HS-5 (cell line): ENCODE measurements at places on chromosomes 7 and 10.

- DNase-seq: no peak
Measured at GRCh38 chr10:88490231-88490980, 92.7 kb downstream of the RNLS start.

DNA sequence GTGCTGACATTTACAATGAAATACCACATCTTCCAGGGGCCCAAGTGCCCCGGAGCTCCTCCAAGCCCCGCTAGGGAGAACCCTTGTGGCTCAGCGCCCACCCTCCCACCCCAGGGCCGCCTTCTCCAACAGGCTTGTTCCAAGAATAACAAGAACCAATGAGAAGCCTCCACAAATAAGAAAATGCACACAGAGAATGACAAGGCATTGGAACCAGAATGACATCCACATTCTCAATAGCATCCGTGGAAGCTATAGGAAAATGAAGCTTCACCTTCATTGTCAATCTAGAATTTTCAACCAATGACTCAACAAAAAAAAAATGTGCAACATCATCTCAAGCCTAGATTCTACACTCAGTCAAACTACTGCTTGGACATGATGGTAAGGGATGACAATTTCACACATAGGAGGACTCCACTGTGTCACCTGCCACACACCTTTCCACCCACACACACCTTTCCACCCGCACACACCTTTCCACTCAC, 50.4 kb upstream of the PPP2R2D start:
- DNase-seq: no peak

DNA sequence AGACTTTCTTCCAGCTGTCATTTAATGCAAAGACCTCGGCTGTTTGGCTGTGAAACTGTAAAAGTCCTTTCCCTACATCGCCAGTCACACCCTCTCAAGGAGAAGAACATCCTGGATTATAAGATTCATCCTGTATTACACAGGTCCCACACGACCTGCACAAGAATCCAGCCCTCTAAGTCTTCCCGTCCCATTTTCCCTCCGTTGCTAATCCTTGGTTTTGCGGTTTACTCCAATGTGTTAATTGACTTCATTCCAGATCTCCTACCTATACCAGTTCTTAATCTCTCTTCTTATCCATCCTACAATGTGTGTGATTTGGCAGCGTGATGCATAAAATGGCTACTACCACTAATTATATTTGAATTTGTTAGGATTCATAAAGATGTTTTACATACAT, 110.4 kb downstream of the COL28A1 start:
- no peak for DNase-seq

DNA sequence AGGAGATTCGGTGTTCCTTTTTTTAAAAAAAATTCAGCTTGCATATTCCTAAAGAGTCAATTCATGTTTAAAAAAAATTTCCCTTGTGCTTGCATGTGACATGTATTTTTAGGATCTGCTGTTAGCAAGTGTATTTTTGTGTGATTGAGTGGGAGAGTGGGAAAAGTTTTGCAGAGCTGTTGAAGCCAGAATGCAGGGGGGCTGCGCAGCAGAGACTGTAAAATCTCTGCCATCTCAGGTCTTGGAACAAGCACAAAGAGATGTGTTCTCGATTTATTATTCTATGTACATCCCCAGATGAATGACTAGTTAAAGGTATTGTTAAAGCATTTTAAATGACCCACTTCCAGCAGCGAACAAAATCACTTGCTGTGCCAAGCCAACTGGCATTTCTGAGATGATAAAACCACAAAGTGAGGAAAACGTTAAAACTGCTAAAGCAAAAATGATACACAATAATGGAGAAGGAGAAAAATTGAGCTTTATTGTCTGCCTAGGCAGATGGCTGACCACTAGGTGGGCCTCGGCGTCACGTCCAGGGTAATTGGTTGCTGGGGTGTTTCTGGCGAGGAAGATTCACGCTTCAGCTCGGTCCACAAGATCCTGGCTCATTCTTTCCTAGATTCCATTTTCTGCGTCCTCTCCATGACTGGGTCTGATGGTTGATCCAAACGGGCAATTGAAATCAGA, 67.0 kb upstream of the ATRNL1 start:
- no peak for DNase-seq

DNA sequence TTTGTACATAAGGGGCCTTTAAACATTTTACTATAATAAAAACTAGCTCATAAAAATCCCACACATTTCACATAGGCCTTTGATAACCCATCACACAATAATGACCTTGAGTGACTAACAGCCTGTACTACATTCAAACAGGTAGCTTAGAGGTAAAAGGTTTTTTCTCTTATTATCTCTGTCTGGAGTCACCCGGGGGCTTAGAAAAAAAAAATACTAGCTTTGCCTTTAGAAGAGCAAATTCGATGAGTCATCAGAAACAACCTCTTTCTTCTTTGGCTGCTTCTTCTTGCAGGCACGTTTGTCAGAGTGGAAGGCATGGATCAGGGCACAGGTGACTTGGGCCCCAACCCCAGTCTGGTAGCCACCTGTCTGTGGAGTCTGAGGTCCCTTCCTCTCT, 43.4 kb upstream of the ADO start:
- no peak for DNase-seq

DNA sequence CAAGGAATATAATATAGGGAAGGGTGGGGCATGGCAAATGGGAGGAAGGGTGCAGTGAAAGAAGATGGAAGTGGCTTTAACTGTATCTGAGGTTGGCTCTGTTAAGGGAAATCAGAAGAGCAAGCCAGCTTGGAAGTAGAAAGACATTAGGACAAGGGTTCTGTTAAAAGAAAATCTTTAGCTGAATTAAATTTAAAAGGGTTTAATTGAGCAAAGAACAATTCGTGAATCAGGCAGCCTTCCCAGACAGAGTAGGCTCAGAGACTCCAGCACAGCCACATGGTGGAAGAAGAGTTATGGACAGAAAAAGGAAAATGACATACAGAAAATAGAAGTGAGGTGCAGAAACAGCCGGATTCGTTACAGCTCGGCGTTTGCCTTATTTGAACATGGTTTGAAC, 42.0 kb downstream of the FAM13C start:
- no peak for DNase-seq

DNA sequence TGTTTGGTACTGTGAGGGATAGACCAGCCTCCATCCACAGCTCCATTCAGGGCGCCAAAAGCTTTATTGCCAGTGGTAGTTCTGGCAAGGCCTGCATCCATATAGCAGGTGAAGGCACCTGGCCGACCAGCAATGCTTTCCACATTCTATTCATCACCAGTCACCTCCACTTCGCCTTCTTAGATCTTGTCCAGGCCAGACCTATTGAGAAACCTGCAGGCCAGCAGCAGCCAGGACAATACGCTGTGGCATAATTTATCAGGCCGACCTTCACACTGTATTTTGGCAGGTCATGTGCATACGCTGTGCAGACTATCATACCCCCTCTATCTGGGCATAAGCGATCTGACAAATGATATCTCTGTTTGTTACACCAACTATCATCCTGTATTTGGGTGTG, 15.2 kb upstream of the KNDC1 start:
- DNase-seq: no peak

DNA sequence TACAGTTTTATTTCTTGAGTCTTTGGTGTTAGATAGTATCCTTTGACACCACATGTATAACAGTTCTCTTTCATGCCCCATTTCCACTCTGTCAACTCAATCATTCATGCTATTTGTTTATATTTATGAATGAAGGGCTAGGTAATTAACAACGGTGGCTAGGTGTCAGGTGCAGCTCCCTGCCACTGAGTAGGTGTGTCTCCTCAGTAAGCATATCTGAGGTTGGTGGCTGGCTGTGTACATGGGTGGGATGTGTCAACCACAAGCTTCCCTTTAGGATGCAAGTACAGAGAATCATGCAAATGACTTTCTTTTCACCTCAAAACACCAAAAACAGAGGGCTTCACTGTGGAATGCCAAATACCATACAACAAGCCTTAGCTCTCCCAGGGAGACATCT, 83.4 kb downstream of the ZNF365 start:
- no peak for DNase-seq

DNA sequence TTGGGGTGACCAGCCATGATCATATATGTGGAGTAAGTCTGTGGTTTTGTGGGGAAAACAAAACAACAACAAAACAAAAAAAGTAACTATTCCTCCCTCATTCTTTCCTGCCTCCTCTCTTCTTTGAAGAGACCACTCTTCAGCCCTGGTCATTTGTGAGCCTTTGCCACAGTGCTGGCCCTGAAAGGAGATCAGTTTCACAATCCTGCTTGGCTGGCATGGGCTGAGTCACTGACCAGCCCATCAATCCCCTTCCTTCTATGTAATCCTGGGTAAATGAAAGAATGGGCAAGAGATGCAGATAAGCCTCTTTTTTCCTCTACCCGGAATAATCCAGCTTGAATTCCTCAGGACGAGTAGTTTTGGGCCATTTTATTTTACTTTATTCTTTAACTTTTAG, 13.6 kb downstream of the CSTF2T start:
- DNase-seq: no peak

DNA sequence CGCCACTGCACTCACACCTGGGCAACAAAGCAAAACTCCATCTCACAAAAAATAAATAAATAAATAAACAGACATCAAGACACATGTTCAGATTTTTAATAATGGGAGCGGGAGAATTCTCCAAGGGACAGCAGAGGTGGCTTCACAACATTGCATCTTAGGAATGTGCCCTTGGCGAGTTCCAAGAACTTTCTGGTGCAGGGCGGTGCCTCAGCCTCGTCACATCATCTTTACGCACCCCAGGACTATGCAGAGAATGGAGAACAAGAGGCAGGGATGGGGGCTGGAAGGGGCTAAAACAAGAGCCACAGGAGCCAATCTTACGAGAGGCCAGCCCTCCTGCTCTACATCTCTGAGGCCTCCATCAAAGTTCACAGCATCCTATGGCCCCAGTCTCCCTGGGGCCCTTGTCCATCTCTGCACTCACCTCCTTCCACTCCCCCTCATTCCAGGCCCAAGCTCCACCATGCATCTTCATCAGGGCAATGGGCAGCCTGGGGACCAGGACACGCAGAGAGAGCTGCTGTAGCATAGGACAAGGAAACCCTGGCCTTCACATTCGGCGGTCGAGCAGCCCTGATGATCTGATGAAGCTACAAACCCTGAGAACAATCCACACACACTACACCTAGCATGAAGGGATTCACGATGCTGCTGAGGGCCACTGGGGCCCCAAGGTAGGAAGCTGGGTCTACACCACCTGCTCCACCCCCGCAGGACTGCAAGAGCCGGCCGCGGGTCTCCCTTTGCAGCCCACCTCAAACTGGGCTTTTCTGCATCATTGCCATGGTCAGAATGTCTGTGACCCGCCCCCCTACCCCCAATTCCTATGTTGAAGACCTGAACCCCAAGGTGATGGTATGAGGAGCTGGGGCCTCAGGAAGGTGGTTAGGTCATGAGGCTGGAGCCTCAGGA, 22.3 kb downstream of the TNS3 start:
- DNase-seq: no peak
